CD8-positive, alpha-beta memory T cell (primary cell): ENCODE measurements at places on chromosomes 2 and 18. TPM values are rescaled to one million over a fixed set of nuclear protein-coding genes. Genes with fewer than 3 reads are reported as not detected.
A peak's percentile ranks its signal among the peaks of the same experiment; 100 is the strongest.

- peak; percentile 41 for DNase-seq
Measured at GRCh38 chr2:128273469-128274081, 45.1 kb downstream of the HS6ST1 start.

- no peak for DNase-seq
Measured at GRCh38 chr2:233835230-233836186, 18.8 kb downstream of the HJURP start.

DNA sequence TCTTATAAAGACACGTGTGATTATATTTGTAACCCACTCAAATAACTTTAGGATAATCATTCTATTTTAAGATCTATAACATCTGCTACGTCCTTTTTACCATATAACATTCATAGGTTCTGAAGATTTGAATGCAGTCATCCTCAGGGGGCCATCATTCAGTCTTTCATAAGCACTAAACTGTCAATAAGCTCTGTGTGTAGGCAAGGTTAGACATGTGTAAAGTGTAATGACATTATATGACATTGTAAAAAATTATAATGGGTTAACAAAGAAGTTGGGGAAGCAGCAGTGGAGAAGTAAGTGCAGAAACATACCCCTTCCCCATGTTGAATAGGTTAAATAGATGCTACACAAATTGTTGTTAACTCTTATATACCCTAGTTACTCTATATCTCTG, 845.9 kb downstream of the ERBB4 start:
- DNase-seq, result no peak

DNA sequence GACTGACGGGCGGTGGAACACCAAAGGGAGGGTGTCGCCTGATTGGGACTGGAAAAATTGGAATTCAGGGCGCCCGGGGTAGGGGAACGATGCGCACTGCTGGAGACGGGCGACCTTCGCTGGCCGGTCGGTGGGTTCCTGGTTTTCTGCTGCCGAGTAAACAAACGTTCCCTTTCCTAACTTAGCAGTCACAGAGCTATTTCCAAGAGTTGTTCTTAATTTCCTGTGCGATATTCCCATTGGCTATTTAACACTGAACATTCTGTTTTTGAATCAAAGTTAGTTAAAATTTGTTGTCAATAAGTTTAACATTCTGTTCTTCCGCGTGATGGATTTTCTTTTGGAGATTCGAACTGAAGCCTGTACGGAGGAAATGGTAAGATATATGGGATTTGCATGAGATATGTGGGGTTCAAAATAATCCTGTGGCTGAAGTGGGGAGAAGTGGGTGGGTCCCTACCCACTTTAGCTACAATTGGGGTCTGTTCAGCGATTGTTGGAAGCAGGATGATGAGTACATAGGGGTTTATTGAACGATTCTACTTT, 862 bp downstream of the C18orf54 start:
- no peak for DNase-seq

DNA sequence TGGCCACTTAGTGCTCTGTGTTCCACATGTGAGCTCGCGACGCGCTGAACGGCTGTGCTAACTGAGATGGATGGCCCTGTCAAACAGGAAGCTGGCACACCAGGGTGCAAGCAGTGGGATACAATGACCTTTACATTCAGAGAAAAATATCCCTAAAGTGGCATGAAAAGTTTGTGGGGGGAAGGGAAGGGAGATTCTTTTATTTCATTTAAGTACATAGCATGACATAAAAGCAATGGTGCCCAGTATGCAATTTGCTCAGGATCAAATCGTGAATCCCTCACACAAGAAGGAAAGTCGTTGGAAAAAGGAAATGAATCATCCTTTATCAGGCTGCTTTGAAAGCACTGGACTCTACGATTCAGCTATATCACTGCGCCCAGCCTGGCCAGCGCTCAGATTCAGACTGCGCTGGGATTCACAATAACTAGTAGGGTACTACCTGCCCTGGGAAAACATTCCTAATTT, 26.0 kb downstream of the SATB2 start:
- no peak for DNase-seq

- peak; percentile 16 for DNase-seq
Measured at GRCh38 chr2:73907840-73908452, 15.1 kb downstream of the ACTG2 start.

- no peak for DNase-seq
Measured at GRCh38 chr2:195363496-195363895, 293.5 kb upstream of the SLC39A10 start.

GRCh38 chr2:165474619-165475276, 5.2 kb downstream of the CSRNP3 start:
- no peak for DNase-seq

DNA sequence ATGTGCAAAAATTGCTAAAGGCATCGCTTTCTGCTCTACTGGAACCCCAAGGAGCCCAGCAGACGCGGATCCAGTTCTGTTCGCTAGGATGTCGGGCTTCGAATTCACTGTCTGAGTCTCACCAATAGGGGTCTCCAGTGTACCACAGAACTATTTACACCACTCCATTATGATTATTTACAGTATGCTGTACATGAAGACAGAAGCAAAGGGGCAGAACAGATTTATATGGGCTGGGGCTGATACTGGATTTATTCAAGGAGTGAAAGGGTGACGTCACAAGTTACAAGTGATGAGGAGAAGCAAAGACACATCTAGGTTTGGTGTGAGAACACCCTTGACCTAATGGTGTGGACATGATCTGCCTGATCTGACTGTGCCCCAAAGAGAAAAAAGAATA, 185.3 kb upstream of the ATP5MC3 start:
- no peak for DNase-seq

DNA sequence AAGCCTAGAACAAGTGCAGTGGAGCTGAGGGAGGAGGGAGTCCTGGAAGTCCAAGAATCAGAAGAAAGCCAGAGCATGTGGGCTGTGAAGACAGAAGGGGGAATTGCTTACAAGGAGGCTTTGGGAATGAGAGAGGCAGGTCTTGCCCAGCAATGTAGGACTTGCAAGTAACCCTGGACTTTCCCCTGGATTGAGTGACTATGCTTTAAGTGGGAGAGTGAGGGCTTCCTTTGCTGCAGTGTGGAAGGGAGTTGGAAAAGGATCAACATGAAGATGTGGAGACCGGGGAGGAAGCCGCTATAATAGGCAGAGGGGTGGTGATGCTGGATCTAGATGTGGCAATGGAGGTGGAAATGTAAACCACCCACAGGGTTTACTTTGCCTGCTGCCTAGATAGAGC, 13.8 kb upstream of the SCYGR1 start:
- DNase-seq, result no peak

- DNase-seq, result no peak
Measured at GRCh38 chr2:238128061-238128440, 10.4 kb upstream of the KLHL30 start.

DNA sequence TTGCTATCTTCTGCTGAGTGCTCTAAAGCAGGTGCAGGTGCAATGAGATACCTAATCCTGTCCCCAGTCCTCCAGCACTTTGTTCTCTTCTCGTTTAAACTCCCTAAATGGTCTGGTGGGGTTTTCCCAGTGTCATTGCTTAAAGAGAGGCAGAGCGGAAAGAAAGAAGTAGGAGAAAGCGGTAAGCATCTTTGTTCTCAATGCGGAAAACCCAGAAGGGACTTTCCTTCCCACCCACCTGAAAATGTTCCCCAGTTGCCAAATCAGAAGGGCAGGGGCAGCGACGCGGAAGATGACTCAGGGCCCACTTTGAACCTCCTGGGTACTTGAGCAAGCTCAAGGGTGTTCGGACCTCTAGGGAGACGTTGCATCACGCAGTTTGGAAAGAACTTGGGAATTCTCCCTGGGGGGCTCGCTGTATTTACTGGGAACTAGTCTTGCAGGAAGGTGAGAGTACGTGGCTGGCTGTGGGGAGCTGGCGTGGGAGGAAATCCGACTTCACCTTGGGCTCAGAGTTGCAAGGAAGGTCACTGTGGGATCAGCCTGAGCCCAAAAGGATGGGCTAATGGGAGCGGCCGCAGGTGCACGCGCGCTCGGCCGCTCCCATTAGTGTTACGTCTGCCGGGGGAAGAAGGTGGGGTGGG, 589 bp upstream of the SGPP2 start:
- DNase-seq, result no peak

GRCh38 chr2:84894131-84894586, 11.3 kb upstream of the TMSB10 start:
- no peak for DNase-seq

- no peak for DNase-seq
Measured at GRCh38 chr2:207771421-207771820, 1.7 kb upstream of the FZD5 start.

GRCh38 chr2:38744399-38744780, 6.8 kb downstream of the SRSF7 start:
- no peak for DNase-seq

- DNase-seq, result no peak
Measured at GRCh38 chr18:46098616-46098933, 479 bp upstream of the ATP5F1A start.

DNA sequence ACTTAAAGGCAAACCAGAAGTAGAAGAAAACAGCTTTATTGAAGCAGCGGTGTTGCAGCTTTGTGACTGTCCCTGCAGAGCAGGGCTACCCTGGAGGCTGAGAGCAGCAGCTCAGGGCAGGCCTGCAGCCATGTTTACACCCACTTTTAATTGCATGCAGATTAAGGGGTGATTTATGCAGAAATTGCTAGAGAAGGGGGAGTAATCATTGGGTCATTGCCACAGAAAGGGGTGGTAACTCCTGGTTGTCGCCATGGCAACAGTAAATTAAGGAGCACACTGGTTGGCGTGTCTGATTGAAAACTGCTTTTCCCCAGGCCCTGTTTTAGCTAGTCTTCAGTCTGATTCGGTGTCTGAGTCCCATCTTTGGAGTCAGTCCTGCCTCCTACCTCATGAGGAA, 195.4 kb upstream of the HDAC4 start:
- DNase-seq, result no peak

- DNase-seq, result no peak
Measured at GRCh38 chr2:199987586-199987985, 32.2 kb downstream of the MAIP1 start.

GRCh38 chr18:35290094-35290735, at the start of gene ZSCAN30:
ZSCAN30 (minus strand) TSS chr18:35290229; CDS start chr18:35264352, 25,877 bp downstream.
- peak; percentile 92 for DNase-seq

DNA sequence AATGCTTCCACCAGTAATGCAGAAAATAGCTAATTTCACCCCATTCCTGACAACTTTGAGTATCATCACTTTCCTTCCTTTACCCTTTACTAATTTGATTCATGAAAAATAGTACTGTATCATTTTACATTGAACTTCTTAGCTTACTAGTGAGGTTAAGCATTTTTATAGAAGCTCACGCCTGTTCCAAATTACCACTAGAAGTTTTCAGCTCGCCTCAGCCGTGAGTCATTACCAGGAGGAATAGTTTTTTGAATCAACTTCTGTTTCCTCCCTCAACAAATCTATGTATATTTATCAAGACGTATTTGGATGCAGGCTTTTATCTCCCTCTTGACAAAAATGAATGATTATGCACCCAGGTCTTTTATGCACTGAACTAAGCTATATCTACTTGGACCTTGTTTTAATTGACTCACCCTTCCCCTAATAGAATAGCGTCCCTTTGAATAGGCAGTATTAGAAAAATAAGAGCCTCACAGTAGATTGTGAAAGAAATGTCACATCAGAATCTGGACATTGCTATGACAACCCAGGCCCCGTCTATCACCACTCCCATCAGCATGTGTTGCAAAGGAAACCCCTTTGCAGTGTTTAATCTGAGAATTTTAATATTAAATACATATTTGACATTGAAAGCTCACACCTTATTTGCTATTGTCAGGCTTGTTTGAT, 207.4 kb upstream of the NRP2 start:
- DNase-seq, result no peak

GRCh38 chr18:30175061-30175574, 867.4 kb downstream of the DSC3 start:
- DNase-seq, result no peak

DNA sequence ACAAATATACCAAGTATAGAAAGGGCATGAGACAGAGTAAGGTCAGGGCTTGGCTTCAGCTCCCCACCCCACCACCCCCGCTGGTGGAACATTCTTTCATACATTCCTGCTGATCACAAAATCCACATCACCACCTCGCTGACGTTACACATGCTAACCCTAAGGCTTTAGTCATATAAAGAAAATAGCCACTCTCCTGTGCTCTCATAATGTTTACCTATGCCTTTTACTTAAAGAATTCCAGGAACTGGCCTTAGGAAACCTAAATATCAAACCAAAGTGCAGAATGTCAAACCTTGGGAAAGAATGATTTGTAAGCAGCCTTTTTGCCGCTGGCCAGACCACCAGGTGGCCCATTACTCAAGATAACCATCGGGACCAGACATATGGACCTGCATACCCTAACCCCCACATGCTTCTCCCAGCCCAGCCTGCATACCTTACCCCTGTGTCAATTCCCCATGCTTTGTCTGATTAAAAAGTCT, 136.3 kb upstream of the SLC39A10 start:
- DNase-seq, result no peak

- DNase-seq, result no peak
Measured at GRCh38 chr18:9647496-9648323, 33.4 kb upstream of the PPP4R1 start.

- no peak for DNase-seq
Measured at GRCh38 chr18:50610349-50610748, 50.5 kb downstream of the MAPK4 start.

- peak; percentile 43 for DNase-seq
Measured at GRCh38 chr2:241799522-241800197, 9.3 kb upstream of the NEU4 start.

GRCh38 chr18:63366213-63367052, 573 bp downstream of the KDSR start:
- DNase-seq, result peak; percentile 67

DNA sequence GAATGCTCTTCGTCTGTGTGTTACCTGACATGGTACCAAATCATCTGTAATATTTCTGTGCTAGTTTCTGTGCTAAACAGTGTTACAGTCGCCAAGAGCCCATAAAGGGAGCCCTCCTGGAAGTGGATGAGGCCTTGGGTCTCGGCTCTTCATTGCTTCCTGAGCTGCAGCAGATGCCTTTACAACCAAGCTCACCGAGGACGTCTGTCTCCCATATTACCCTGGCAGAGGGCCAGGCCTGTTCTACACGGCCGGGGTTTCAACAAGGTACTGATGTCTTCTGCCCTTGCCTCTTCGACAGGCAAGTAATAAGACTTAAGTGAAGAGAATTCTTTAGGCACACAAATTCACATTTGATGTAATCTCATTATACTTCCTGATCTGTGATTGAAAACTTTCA, 16.8 kb downstream of the RPL31 start:
- no peak for DNase-seq

- DNase-seq, result no peak
Measured at GRCh38 chr2:205719847-205720246, 37.5 kb downstream of the NRP2 start.

- DNase-seq, result no peak
Measured at GRCh38 chr2:144429396-144430112, 90.4 kb downstream of the ZEB2 start.

DNA sequence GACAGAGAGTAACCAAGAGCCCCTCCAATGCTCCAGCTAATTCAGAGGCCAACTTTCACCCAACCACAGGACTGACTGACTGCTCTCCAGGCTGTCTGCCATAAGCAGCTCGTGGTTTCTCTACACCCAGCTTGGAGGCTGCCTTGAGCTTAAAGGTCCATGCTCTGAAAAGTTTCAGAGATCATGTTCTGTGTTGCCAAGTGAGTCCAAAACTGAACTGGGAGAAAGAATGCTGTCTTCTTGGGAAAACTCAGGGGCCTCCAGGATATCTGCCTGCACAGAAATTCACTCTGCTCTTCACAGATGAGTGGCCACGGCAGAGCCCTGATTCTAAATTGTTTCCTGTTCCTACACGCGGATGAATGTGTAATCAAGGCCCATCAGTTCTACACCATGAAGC, 51.1 kb downstream of the LPIN2 start:
- DNase-seq, result peak; percentile 53

The PLGLB1 gene
- polyA plus RNA-seq, result 1.9 TPM

The EIF2AK3 gene
- polyA plus RNA-seq, result 10.2 TPM

The ANO7 gene
- not detected for polyA plus RNA-seq

The ABCB11 gene
- not detected for polyA plus RNA-seq

The GPR155 gene
- polyA plus RNA-seq, result 12.6 TPM

The CD207 gene
- polyA plus RNA-seq, result not detected

The NEUROD1 gene
- not detected for polyA plus RNA-seq
